ENCODE measurements at places on chromosomes 5 and 9. TPM values are rescaled to one million over a fixed set of nuclear protein-coding genes. Genes with fewer than 3 reads are reported as not detected.
A peak's percentile ranks its signal among the peaks of the same experiment; 100 is the strongest.

- DNase-seq: peak; percentile 86
These were observed at the start of gene DPM2 for GRCh38 chr9:127937388-127938297. Gene DPM2, minus strand, starts transcription at chr9:127937854. Its CDS starts 34 bp downstream, at chr9:127937820.

The PCDHB7 gene
- 0.53 TPM for total RNA-seq

DNA sequence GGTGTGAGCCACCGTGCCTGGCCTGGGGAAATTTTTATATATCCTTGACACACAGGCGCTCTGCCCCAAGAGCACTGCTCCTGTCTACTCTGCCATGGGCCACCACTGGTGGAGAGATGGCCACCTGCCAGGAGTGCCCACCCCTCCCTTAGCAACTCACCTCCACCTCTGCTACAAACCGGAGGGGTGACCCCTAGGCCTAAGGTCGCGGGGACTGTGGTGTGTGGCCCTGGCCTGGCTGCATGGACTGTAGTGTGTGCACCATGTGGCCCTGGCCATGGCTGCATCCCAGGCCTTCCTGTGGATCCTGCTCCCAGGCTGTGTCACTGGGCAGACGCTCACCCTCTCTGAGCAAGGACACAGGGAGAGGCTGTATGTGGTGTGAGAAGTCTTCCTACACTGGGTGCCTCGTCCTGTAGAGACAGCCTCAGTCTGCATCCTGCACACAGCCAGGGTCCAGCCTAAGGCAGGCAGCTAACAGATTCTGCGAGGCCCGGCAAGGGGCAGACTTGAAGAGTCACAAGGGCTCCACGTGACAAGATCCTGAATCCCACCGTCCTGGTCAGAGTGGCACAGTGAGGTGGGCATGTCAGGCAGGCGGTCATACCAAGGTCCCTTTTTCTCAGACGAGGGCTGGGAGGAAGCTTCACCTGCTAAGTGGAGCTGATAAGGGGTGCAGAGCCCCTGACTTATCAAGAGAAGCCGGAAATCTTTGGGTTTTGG, 10.3 kb downstream of the NINJ1 start:
- peak; percentile 41 for DNase-seq

DNA sequence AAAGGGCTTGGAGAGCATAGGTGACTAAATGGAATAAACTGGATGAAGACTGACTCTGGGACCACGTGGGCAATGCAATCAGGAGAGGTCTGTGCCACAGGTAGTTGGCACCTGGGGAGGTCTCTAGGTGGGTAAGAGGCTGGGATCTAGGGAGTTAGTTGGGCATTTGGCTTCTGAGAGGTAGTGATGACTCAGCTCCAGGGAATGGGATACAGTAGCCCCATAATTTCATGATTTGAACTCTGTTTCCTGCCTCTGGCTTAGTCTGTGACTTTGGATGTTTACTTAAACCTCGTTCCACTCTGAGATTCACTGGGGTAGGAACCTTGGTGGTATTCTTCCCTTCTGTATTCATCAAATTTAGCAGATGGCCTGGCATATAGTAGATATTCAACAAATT, 240.8 kb downstream of the KIF4B start:
- DNase-seq: no peak

The ZDHHC11B gene
- total RNA-seq: 11.1 TPM

- DNase-seq: peak; percentile 79
These were observed 20.5 kb upstream of the PSD2 start for GRCh38 chr5:139774980-139775661.

DNA sequence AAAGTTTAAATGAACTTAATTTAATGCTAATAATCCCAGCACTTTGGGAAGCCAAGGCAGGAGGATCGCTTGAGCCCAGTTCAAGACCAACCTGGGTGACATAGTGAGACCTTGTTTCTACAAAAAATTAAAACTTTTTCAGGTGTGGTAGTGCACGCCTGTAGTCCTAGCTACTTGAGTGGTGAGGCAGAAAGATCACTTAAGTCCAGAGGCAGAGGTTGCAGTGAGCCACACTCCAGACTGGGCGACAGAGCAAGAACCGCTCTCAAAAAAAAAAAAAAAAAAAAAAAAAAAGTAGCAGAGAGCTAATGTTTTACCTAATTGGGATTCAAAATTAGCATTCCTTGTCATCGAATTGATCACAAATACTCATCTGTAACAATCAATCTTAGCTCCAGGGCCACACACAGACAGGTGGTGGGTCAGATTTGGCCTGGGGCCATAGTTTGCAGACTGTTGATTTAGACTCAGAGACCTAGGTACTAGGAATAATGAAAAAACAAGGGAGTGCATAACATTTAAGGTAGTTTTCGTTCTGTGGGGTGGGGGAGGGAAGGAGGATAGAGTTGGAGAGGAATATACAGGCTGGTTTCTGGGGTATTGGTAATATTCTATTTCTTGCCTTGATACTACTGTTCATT, 21.4 kb downstream of the HSDL2 start:
- no peak for DNase-seq

GRCh38 chr5:72284559-72285423, 35.2 kb downstream of the MRPS27 start:
- DNase-seq: no peak

DNA sequence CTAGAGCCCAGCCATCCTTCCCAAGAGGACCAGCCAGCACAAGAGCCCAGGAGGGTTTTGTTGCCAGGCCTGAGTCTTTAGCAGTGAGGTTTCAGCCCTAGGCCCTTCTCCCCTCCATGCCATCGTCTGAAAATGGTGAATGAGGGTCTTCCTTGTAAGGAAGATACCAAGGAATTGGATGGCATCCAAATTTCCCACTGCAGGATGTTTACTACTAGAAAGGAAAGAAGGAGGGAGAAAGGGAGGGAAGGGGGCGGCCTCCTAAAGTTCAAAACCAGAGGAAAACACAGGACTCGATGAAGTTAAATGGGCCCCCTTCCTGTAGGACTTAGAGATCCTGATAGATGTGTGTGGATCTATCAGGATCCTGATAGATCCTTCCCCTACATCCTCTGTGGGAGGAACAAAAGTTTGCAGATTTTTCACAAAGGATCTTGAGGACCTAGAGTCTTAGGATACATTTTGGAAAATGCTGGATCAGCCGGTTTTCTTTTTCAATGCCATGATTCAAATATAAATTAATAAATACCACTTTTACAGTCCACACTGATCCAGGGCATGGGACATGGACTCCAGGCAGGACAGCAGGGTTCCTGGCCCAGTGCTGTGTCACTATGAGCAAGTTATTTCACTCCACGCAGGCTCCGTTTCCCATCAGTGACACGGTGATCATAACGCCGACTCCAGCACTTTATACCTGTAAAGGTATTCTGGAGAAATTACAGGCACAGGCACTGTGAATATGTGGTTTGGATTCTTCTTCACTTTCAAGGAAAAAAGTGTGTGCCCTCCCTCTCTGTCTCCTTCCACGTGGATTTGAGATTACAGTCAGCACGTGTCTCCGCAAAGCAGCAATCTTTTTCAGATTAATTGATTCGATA, 40.9 kb downstream of the C5orf15 start:
- no peak for DNase-seq

The FAT2 gene
- not detected for total RNA-seq

The SOX30 gene
- 1.8 TPM for total RNA-seq

- DNase-seq: no peak
These were observed 5.9 kb upstream of the YTHDC2 start for GRCh38 chr5:113507601-113508000.

The OGN gene
- total RNA-seq: 2.6 TPM

- DNase-seq: no peak
These were observed 54.9 kb upstream of the DAB2IP start for GRCh38 chr9:121596515-121596914.

DNA sequence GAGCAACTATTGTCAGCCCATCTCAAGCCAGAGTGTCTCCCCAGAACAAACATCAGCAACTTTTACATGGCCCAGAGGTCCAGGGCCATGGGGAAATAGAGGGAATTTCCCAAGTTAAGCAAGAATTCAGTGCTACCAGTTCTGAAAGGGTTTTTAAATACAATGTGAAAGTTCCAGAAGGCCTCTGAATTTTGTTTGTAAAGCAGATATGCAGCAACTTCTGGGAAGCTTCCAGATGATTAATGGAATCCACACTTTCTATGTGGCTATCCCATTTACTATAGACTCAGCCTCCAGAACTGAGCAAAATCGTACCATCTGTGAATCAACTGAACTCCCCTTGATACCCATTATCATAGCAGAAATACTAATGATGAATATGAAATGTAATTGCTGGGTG, 93.8 kb downstream of the FEM1C start:
- no peak for DNase-seq

The EPB41L4B gene
- total RNA-seq: 20.6 TPM

GRCh38 chr5:172556262-172556661, 84.8 kb upstream of the NEURL1B start:
- DNase-seq: no peak

GRCh38 chr9:100409176-100409556, 17.8 kb upstream of the MSANTD3 start:
- no peak for DNase-seq

- DNase-seq: no peak
These were observed at the start of gene GABBR2 for GRCh38 chr9:98708933-98709911. Gene GABBR2, minus strand, starts transcription at chr9:98708935. Its CDS starts 198 bp downstream, at chr9:98708737.

DNA sequence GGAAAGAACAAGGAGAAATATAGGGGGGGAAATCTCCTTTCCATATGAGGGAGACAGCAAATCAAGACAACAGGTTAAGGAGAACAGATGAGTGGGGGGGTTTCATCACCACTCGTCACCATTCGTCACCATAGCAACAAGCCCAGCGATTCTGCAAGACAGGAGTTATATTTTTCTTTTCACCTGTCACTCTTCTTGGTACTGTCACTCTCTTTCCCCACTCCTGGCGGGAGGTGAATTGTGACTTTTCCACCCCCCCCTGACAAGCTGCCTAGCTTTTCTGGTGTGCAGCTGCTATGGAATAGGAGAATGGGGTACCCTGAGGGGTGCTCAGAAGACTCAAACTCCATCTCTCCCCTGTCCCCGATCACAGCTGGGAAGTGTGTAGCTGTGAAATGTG, 239.9 kb downstream of the FAM114A2 start:
- DNase-seq: no peak

The NPR3 gene
- 0.47 TPM for total RNA-seq

DNA sequence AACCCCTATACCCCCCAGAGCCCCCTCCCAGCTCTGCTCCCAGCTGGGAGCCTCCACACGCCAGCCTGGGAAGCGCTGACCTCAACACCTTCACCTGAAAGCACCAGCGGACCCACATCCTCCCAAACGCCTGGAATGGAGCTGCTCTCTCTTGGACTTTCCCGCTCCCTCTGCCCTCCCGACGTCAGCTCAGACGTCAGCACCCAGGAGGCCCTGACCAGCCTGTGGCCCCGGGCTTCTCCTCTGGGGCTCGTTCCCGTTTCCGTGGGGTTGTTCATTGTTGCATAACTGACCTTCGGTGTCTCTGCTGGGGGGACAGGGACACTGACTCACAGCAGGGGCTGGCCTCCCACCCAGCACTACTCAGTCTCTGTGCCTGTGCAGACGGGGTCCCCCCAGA, 35.0 kb upstream of the SLC6A3 start:
- no peak for DNase-seq

The C9orf50 gene
- not detected for total RNA-seq

GRCh38 chr9:19229595-19230354, 718 bp upstream of the DENND4C start:
- DNase-seq: peak; percentile 90

DNA sequence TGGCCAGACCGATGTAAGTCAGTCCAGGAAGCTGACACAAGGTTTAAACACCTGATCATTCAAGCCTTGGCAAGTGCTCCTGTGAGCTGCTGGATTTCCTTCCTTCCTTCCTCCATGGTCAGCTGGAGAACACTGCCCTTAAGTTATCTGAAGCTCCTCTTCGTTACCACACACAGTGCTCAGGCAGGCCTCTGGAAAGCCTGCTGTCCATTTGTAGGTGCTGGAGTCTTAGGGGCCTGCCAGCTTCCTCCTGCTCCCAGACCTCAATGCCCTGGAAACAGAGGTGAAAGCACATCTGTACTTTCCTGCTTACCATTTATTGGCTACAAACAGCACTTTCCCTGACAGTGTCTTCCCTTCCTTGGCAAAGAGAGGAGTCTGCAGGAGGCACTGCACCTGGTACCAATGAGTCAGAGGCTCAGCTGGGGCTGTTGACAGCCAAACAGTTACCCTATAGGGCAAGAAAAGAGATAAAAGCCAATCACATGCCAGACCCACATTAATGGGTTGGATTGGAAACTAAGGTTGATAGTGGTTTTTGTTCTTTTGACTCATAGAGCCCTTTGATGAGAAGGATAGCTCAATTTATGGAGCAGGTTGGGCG, 72.6 kb upstream of the PUM3 start:
- no peak for DNase-seq

DNA sequence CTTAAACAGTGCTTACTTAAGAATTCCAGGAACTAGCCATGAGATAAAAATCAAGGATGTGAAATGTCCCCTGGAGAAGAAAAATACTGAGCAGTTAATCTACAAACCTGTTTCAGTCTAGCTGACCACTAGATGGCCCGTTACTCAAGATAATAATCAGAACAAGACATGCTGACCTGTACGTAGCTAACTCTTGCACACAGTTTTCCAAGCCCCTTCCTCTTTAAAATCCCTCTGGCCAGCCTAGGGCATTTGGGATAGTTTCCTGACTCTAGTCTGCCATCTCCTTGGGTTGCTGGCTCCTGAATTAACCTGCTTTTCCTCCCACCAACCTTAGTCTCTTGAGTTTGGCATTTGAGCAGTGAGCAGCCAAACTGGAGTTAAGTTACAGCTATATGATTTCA, 59.2 kb upstream of the TRAF1 start:
- DNase-seq: no peak

- DNase-seq: no peak
These were observed 3.8 kb downstream of the SOX30 start for GRCh38 chr5:157648275-157648990.

GRCh38 chr5:8961956-8962355, 583.9 kb downstream of the SEMA5A start:
- no peak for DNase-seq

DNA sequence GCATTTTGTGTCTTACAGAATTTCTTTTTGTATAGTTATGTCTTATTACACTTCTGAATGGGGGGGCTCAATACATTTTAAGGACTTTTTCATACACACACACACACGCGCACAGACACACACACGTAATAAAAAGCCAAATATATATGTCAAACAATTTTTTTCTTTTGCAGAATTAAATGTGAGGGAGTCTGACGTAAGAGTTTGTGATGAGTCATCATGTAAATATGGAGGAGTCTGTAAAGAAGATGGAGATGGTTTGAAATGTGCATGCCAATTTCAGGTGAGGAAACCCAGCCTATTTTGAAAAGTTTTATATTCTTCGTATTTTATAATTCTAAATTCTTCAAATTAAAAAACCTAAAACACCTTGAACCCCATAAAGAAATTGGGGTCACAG, 25.6 kb downstream of the TMEFF1 start:
- DNase-seq: no peak

GRCh38 chr5:25579111-25579510, 934.3 kb upstream of the CDH10 start:
- no peak for DNase-seq

Measured in Peyer's patch (tissue), 4 donors.